ENCODE measurements at places on chromosomes 4 and X.

DNA sequence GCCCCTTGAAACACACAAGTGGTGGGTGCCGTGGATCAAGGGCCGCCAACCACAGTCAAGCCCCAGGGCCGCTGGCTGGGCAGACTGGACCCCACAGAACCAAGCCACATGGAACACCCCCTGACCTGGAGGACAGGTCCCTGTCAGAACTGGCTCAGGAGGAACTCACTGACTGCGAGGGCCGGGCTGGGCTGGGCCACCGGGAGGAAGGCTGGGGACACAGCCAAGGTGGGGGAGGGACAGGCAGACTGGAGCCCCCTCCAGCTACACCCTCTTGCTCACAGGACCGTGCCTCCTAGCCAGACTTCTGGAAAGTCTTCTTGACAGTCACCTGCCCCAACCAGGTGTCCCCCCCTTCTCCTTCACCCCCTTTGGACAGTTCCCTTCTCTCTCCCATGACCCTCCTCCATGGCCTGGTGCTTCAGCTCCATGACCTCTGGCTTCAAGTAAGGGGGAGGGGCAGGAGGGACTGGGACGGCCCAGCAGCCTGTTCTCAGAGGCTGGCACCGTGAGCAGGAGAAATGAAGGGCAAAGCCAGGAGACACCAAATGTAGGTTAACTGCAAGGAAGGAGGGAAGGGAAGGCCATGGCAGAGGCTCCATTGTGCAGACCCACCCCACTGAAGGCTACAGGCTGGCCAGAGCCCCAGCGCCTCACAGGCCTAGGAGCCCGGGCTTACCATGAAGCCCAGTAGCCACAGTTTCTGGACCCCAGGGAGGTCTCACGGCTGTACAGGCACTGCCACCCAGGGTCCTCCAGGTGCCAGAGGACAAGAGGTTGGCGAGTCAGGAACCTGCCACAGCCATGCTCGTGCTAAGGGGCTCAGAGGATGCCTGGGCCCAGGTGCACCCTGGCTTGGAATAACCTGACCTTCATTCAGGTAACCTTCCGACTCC lies 22.6 kb upstream of the DUSP9 start:
- DNase-seq = no peak

DNA sequence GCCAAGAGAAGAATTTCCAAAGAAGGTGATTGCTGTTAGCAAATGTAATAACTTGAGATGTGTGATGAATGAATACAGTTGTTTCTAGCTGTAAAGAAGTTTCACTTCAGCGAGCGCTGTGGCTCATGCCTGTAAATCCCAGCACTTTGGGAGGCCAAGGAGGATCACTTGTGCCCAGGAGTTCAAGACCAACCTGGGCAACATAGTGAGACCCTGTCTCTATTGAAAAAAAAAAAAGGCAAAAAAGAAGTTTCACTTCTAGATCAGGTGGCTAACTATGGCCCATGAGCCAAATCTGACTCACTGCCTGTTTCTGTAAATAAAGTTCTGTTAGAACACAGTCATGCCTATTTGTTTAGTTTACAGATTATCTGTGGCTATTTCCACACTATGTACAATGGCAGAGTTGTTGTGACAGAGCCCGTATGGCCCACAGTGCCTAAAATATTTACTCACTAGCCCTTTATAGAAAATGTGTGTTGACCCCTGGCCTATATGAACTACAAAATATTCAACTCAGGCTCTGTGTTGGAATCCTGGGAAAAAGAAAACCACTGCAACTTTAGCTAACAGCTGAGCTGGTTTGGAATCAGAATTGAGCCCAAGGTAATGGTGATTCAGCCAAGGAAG lies 54.1 kb upstream of the PRPS1 start:
- no peak for DNase-seq

- no peak for DNase-seq
Measured at GRCh38 chr4:158819942-158820786, 51.3 kb downstream of the FNIP2 start.

- no peak for DNase-seq
Measured at GRCh38 chrX:35826503-35826902, 28.4 kb downstream of the MAGEB16 start.

GRCh38 chr4:74307170-74307569 lies 1.1 kb upstream of the EPGN start:
- DNase-seq = no peak

GRCh38 chr4:153233761-153234371 lies 29.6 kb downstream of the TRIM2 start:
- peak; percentile 71 for DNase-seq
